ENCODE measurements at places on chromosomes 1 and 21.

GRCh38 chr1:115678141-115678540, 36.4 kb downstream of the VANGL1 start:
- no peak for DNase-seq

GRCh38 chr1:15117671-15118325, 35.7 kb upstream of the TMEM51 start:
- DNase-seq, result no peak

DNA sequence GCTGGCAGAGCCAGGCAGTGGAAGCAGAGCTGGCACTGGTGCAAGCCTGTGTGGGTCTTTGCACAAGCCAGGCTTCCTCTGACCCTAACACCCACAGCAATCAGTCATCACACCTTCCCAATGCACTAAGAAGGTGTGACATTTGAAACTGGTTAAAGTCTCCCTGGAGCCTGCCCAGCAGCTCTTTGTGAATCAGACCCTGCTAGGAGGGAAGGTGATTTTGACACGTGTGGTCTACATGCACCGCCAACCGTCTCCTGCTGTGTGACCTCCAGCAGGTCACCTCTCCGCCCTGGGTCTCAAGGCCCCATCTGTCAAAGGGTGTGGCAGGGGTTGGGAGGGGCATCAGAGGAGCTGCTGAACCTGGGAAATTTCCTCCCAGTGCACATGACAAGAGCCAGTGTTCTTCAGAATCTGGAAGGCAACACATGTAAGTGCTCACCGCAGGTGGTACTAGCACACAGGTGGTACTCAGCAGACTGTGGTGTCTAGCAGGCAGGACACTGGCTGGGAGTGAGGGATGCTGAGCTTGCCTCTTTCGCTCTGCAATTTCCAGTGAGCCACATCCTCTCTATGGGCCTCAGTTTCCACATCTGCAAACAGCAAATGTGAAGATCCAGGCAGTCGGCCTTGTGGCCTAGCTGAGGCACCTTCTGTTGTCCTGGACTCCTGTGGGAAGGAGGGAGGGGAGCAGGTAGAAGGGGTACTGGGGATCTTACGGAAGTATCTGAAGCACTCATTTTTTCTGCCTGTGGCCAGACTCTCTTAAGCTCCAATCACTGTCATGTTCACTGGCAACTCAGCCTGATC, 123.2 kb downstream of the DMRTB1 start:
- no peak for DNase-seq

DNA sequence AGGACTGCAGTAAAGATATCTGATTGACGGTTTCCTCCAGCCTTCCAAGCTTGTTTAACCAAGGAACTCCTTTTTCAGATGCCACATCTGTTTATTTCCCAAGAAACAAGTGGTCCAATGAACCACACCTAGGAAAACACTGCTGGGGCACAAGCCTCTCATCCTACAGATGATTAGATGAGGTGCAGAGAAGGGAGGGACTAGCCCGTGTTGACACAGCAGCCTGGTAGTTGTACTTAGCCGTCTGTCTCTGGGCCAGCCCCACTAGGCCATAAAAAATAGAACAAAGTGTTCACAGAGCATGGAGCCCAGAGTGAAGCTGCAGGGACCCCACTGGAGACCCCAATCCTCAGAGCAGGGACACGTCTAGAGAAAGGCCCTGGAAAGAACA, 32.1 kb downstream of the LRP8 start:
- DNase-seq, result no peak

GRCh38 chr1:10489291-10490055, 14.7 kb downstream of the PEX14 start:
- DNase-seq, result no peak

- DNase-seq, result no peak
These were observed 46.9 kb upstream of the LIN9 start for GRCh38 chr1:226355669-226356551.

GRCh38 chr1:59765011-59765730, 49.6 kb upstream of the HOOK1 start:
- no peak for DNase-seq

GRCh38 chr1:2406451-2407041, 5.8 kb downstream of the PEX10 start:
- DNase-seq, result no peak

DNA sequence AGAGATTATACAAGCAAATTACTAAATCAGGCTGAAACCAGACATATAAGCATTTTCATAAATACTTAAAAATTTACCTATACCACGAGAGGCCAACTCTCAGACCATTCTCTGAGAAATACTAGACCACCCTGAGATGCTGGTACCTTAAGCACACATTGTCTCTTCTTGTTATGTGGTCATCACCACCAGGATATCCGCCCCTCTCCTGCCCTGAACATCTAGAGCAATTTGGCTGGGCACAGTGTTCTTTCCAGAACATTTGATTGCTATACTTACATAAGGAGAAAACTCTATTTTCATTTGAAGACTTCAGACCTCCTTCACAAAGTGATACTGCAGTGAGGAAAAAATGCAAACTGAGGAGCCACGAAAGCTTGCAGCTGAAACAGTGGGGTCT, 36.2 kb upstream of the DUSP10 start:
- no peak for DNase-seq
